Globus pallidus (tissue), 1 donor: ENCODE measurements at places on chromosomes 7 and 10.
A peak's percentile ranks its signal among the peaks of the same experiment; 100 is the strongest.

DNA sequence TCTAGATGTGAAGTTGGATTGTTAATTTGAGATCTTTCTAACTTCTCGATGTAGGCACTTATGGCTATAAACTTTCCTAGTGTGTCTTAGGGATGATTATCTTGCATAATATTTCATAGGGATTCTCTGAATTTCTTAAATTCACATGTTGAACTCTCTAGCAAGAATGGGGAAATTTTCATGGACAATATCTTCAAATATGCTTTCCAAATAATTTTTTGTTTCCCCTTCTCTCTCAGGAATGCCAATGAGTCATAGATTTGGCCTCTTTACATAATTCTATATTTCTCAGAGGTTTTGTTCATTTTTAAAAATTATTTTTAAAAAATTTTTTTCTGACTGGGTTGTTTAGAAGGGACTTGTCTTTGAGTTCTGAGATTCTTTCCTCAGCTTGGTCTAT lies 68.9 kb downstream of the MGAM2 start:
- no peak for DNase-seq

GRCh38 chr10:116697816-116698215 lies 44.5 kb downstream of the HSPA12A start:
- DNase-seq, result peak; percentile 31

DNA sequence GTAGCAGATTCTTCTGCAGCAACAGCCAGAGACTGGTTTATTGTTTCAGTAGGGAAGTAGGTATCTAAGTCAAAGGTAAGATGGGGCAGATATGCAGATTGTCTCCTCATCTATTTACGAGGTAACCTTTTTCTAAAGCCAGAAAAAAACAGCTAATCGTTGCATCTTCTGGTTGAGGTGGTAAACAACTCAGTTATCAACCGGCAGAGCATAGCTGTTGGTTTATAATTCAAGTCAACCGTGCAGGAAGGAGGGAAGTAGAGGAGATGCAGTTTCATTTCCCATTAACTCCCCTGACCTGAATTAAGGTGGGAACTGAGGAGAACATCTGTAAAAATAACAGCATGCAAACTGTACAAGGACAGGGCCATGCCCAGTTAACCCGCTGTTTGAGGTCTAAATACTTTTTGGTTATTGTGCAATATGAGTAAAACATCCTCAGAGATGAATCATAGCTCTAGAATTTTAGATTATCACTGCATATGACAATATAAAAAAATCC lies 156.5 kb upstream of the ITGB1 start:
- no peak for DNase-seq

DNA sequence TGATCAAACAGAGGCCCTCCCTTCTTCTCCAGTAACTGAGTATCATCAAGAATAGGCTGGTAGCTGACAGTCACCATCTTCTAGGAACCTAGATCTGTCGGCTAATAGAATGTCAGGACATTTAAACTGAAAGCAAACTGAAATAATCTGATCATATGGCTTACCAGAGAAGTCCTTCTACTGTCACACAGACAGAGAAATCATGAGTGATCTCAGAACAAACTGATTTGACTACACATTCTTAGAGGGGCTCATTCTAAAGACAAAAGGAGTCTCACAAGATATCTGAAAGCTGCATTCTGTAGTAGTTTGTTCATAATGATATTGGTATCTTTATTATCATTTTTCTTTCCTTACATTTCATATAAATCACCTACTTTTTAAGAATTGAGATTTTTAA lies 130.9 kb upstream of the ADCY1 start:
- no peak for DNase-seq

DNA sequence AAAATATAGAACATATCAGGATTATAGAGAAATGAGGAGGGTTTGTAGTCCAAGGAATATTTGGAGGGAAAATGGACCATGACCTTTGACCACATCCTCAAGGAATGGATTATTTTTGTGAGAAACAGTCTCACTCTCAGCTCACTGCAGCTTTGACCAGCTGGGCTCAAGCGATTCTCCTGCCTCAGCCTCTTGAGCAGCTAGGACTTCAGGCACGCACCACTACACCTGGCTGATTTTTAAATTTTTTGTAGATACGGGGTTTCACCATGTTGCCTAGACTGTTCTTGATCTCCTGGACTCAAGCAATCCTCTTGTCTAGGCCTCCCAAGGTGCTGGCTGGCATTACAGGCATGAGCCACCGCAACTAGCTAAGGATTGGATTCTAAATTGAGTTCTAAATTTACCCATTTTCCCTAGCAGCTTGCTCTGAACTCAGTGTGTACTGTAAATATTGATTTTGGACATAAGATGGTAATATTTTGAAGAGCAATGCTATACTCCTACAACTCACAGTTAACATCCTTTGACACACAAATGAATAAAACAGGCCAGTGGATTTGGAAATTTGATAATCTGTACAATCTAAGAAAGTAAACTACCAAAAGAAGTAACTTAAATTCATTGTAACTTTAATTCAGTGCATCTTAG lies 73.8 kb downstream of the TET1 start:
- no peak for DNase-seq

GRCh38 chr10:34862892-34863291 lies 47.8 kb upstream of the PARD3 start:
- no peak for DNase-seq

DNA sequence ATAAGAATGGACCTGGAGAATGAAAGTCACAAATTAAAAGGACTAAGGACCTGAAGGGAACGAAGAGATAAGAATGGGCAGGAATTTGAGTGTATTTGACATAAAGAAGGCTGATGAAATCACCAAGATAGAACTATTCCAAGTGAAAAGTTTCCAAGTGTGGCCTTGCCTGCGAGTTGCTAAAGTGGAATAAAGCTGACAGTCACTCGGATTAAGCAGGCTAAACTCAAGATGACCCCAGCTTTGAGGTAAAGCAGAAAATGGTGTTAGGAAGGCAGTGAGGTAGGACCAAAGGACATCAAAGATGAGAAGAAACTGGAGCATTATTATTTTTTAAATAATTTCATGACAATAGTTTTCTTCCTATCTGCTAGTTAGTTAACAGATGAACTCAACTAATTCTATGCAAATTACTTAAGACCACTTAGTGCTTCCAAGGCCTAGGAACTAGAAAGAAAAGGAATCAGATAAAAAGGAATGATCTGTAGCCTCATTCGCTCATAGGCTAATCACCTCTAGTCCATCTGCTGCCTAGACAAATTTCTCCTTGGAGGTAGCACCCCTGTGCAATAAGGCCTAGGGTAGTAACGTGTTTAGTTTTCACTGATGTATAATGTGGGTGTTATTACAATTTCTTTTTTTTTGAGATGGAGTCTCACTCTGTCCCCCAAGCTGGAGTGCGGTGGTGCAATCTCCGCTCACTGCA lies 34.5 kb downstream of the EZH2 start:
- DNase-seq, result no peak

DNA sequence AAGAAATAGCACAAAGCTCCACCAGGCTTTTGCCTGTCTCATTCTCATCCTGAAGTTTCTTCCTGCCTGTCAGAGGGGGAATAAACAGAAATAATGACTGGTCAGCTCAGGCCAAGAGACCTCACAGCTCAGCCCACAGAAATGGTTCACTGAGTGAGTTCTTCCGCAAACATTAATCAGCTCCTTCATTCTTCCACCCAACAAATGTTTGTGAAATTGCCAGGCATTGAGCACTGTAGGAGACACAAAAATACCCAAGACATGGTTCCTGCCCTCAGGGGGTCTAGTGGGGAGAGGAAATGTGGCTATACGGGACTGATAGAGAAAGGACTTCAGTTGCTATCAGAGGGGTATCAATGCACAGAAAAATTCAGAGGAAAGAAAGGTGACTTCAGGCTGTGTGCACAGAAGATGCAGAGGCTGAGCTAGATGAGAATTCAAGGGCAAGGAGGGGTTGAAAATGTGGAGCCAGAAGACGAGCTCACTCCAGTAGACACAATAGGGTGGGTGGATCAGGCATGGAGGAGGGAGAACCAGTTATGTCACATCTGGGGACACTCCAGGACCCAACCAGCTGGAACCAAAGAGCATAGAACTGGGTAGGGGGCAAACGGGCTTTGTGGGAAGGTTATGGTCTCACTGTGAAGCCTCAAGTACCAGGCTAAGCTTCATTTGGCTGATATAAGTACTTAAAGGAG lies 20.9 kb downstream of the MYOF start:
- no peak for DNase-seq
